ENCODE measurements at places on chromosomes 2 and 18. TPM values are rescaled to one million over a fixed set of nuclear protein-coding genes. Genes with fewer than 3 reads are reported as not detected.

ZNF804A gene
- not detected for polyA plus RNA-seq

ELOA2 gene
- polyA plus RNA-seq: not detected

FKBP1B gene
- 6.7 TPM for polyA plus RNA-seq

LIPG gene
- 1.4 TPM for polyA plus RNA-seq

DNAH7 gene
- polyA plus RNA-seq: not detected

DSG2 gene
- polyA plus RNA-seq: 13.4 TPM

RBFA gene
- polyA plus RNA-seq: 16.7 TPM

CHRND gene
- polyA plus RNA-seq: not detected

NAT8 gene
- polyA plus RNA-seq: not detected

DOK6 gene
- 0.79 TPM for polyA plus RNA-seq

RAX gene
- polyA plus RNA-seq: not detected

IL36A gene
- 0.45 TPM for polyA plus RNA-seq

CD8A gene
- polyA plus RNA-seq: 1.7 TPM

STEAP3 gene
- 22.0 TPM for polyA plus RNA-seq

OXER1 gene
- polyA plus RNA-seq: 0.34 TPM

TMEM182 gene
- polyA plus RNA-seq: 2.5 TPM

ABCB11 gene
- 0.90 TPM for polyA plus RNA-seq

HNMT gene
- 79.5 TPM for polyA plus RNA-seq

DCDC2C gene
- polyA plus RNA-seq: not detected

CCDC74A gene
- 1.8 TPM for polyA plus RNA-seq

KIAA2012 gene
- polyA plus RNA-seq: 0.11 TPM

ARHGEF4 gene
- 8.9 TPM for polyA plus RNA-seq

CRYGD gene
- not detected for polyA plus RNA-seq

SNORC gene
- 0.67 TPM for polyA plus RNA-seq

GAREM2 gene
- 2.2 TPM for polyA plus RNA-seq

SP5 gene
- polyA plus RNA-seq: 0.28 TPM

PKP4 gene
- 11.5 TPM for polyA plus RNA-seq

CERKL gene
- polyA plus RNA-seq: not detected

ABCG5 gene
- polyA plus RNA-seq: 0.06 TPM

FRZB gene
- 0.97 TPM for polyA plus RNA-seq

LYPD6 gene
- 0.56 TPM for polyA plus RNA-seq

XDH gene
- 0.28 TPM for polyA plus RNA-seq

ALLC gene
- 0.45 TPM for polyA plus RNA-seq

LGALSL gene
- polyA plus RNA-seq: 10.1 TPM
